ENCODE measurements at places on chromosomes 3 and 15.

DNA sequence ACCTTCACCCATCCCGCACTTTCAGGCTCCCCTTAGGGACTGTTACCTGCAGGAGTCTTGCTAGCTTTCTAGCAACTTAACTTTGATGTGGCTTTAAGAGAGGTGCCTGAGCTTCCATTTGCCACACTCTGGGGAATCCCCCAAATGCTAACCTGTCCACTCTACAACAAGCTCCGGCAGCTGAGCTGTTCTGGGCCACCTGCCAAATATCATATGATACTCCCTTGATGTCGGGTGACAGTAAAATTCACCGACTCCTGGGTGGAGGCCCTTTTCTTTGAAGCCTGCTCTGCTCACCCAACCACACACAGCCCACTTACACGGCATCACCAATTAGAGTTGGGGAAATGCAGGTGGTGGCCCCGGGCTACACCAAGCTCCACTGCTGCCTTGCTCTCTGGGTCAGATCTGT is 38.0 kb upstream of the XCR1 start:
- peaks cover 2% of the 10 kb centered on the region for H3K36me3 ChIP-seq
- H3K4me1 ChIP-seq = peaks cover 58% of the 10 kb centered on the region
- peaks cover 31% of the 10 kb centered on the region for H3K27me3 ChIP-seq
- DNase-seq = peak; percentile 84
- H3K27ac ChIP-seq = peak overlapping the region; percentile 74

GRCh38 chr3:81989758-81990157 is 228.3 kb upstream of the GBE1 start:
- no peaks in the 10 kb centered on the region for H3K27me3 ChIP-seq
- no peaks in the 10 kb centered on the region for H3K36me3 ChIP-seq
- no peaks in the 10 kb centered on the region for H3K4me1 ChIP-seq
- no peak overlapping the region for H3K4me3 ChIP-seq
- H3K27ac ChIP-seq = no peak overlapping the region

GRCh38 chr3:154361099-154361498 is 36.8 kb upstream of the DHX36 start:
- no peaks in the 10 kb centered on the region for H3K4me1 ChIP-seq
- no peak overlapping the region for H3K27ac ChIP-seq
- DNase-seq = no peak
- no peaks in the 10 kb centered on the region for H3K27me3 ChIP-seq
- no peak overlapping the region for H3K4me3 ChIP-seq
- H3K36me3 ChIP-seq = no peaks in the 10 kb centered on the region

GRCh38 chr3:188918093-188918492 is 253.7 kb upstream of the TPRG1 start:
- peak overlapping the region; percentile 91 for H3K27ac ChIP-seq
- H3K27me3 ChIP-seq = no peaks in the 10 kb centered on the region
- no peak for DNase-seq
- peaks cover 24% of the 10 kb centered on the region for H3K36me3 ChIP-seq
- no peak overlapping the region for H3K4me3 ChIP-seq

DNA sequence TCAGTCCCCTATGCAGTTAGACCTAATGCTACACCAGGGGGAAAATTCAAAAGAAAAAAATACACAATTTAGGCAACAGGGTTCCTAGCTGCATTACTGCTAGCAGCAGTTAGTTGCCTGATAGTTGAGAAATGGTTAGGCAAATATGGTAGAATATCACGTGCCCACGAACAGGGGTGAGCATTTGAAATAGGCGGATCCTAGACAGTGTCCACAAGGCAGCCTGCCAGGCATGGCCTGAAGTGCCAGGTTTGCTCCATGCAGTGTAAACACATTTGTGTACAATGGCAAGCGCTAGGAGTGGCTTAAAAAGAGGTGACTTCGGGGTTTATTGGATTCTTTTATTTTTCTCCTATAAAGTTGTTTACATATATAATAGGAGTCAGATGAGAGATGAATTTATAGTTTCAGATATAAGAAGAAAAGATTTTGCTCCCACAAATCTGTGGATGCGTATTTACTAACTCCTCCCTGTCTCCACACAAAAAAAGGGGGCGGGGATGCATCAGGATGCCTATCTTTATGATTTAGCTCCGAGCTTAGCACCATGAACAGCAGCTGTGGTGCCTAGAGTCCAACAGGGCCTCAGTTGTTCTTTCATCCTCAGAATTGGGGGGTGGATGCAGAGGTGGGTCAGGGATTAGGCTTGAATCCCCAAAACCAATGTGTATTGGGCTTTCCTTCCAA is 3.9 kb upstream of the TGM4 start:
- no peaks in the 10 kb centered on the region for H3K27me3 ChIP-seq
- no peak for DNase-seq
- peaks cover 16% of the 10 kb centered on the region for H3K4me1 ChIP-seq
- peaks cover 20% of the 10 kb centered on the region for H3K36me3 ChIP-seq
- no peak overlapping the region for H3K4me3 ChIP-seq
